NCI-H2227 treated with DMSO at 0.1 percent for 48 hours (cell line): ENCODE measurements at places on chromosomes 2 and 18.

DNA sequence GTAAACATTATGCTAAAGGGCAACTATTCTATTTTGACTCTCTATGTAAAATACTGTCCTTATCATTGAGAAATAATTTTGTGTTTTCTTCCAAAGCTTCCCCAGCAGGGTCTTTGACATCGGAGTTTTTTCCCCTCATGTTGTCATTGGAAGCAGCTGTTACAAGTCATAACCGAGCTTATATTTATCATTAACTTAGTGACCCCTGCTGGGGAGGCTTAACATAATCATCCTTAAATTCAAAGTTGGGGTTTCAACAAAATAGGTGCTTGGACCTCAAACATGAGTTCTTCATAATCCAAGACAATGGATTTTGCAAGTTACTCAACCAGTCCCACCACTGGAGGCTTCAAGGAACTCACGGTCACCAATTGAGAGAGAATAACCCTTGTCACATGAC lies 330.9 kb downstream of the DCC start:
- DNase-seq: no peak

DNA sequence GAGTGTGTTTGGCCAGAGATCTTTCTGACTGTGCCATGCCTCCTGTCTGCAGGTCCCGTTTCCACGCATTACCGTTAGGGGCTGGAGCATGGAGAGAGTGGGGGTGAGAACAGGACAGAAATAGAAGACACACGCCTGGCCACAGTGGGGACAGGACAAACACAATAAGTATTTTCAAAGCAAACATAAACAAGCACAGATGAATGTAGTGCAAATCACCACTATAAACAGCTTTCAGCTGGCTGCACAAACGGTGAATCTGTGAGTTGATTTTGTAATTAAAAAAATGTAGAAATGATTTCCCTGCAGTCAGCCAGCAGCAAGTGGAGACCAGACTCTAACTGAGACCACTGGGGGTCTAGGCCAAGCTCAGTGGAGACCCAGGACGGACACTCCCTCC lies 6.8 kb downstream of the KCNK3 start:
- no peak for DNase-seq

DNA sequence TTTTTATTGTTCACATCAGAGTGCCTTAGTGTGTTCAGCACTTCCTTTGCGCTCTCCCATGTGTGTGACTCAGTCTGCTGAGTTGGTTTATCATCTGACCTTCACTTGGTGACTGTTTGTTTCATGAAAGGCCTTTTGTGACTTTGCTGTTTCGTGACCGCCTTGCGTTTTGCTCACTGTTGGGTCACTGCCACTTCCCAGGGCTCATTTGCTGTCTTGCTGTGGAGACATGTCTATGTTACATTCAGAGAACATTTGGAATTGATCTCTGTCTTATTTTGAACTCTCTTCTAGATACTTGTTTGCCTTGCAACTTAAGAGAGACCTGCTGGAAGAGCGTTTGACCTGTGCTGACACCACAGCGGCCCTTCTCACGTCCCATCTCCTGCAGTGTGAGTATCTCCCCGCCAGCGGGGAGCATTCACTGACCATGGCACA lies 54.7 kb downstream of the FARP2 start:
- DNase-seq: no peak

- DNase-seq: no peak
Observed at GRCh38 chr18:23733895-23734294, 44.6 kb downstream of the LAMA3 start.

- DNase-seq: no peak
Observed at GRCh38 chr2:212900715-212901114, 250.7 kb downstream of the IKZF2 start.

DNA sequence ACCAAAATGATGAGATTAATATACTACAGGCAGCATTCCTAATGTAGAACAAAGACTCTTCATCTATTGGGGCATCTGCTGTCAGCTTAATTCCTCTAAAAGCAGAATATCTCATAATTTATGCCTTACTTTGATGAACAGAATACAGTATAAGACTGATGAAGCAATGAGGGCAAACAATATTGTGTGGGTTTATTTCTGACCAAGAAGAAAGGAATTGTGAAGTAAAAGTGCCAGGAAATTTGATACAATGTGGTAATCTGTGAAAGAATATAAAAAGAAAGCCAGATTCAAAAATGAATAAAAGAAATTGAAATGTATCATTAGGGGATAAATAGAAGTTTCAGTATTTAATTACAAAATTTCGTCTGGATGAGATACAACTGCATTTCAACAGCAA lies 78.8 kb upstream of the TTC21B start:
- DNase-seq: no peak

- DNase-seq: peak; percentile 53
Observed at GRCh38 chr18:13216092-13216582, 2.4 kb upstream of the LDLRAD4 start.

GRCh38 chr2:7633566-7634153 lies 716.4 kb downstream of the RNF144A start:
- DNase-seq: peak; percentile 19

GRCh38 chr2:98432145-98432544 lies 12.5 kb upstream of the INPP4A start:
- DNase-seq: no peak

DNA sequence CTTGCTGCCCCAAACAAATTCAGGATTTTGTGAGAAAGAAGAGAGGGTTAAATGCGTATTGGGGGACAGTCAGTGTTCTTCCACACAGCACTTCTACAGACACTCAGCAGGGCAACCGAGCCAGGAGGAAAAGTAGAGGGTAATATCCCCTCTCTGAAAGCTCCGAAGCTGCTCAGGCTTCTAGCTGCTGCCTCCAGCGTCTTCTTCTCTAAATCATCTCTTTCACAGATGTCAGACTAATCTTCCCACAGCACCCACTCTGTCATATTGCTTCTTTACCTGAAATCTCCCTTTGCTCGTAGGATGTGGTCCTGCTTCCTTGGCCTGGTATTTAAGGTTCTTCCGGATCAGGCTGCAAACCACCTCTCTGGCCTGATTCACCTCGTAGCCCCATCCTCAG lies 117.6 kb upstream of the HAAO start:
- DNase-seq: no peak

DNA sequence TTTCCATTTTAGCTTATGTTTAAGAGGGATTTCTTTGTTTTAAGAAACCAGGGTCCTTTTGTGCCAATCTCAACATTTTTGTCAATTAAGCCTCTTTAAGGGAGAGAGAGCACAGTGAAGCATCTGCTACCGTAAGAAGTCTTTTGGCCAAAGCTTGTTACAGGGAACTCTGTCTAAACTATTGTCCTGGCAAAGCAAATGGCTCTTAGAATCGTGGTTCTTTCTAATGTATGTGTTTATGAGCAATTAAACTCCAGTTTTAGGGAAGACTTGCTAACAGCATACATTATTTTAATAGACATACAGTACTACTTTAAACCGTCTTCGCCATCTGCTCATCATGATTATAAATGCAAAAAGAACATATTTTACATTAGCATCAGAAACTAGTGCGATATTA lies 202.1 kb downstream of the CDCA7 start:
- no peak for DNase-seq

DNA sequence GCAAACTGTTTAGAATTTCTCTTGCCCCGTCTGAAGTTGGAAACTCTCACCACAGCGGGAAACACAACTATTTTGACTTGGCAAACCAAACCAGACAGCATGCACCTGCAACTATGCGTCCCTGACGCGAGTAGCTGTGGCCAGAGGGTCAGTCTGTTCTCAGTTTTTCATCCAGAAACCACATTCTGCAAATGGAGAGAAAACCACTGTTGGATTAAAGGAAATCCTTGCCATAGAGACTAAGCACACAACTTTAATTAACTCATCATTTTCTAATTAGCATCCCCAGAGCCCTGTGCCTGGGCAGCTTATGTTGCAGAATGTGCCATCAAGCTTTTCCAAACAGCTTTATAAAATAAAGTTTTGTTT lies 415.7 kb upstream of the TCF4 start:
- no peak for DNase-seq

DNA sequence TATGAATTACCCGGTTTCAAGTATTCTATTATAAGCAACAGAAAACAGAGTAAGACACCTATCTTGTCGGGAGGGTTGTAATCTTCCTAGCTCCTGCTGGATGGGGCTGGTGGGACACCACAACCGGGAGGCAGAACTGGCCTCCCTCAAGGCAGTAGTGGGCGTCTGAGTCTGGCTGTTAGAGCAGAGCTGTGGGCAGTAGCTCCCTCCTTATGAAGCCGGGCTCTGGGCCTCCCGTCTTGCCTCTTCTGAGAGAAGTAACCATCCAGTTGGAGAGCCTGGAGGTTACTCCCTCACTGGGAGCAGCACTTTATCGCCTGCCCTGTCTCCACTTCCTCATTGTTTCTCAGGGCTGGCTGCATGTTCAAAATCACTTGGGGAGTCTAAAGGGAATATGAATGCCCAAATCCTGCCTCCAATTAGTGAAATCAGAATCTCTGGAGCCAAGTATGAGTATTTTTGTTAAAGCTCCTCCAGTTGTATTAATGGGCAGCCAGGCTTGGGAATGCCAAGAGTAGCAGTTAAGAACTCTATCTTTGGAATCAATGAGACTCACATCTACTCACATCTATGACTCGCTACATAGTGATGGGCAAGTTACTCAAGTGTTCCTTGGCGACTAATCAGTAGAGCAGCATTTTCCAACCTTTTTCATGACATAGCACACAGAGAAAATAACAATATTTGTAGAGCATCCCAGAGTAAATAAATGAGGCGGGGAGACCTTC lies 27.3 kb upstream of the NRP2 start:
- no peak for DNase-seq

- DNase-seq: peak; percentile 44
Observed at GRCh38 chr2:235106874-235107639, 155.2 kb downstream of the SH3BP4 start.

DNA sequence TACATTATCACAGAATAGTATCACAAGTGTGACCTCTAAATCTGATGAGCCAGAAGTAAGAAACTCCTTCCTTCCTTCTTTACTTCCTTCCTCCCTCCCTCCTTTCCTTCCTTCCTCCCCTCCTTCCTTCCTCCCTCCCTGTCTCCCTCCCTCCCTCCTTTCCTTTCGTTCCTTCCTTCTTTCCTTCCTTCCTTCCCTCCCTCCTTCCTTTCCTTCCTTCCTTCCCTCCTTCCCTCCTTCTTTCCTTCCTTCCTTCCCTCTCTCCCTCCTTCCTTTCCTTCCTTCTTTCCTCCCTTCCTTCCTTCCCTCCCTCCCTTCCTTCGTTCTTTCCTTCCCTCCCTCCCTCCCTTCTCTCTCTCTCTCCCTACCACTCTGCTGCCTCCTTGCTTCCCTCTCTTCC lies 359.2 kb downstream of the OSR1 start:
- no peak for DNase-seq

GRCh38 chr2:42804338-42804737 lies 12.0 kb upstream of the HAAO start:
- DNase-seq: no peak

- DNase-seq: peak; percentile 59
Observed at GRCh38 chr2:101696272-101697123, 1.0 kb upstream of the MAP4K4 start.

DNA sequence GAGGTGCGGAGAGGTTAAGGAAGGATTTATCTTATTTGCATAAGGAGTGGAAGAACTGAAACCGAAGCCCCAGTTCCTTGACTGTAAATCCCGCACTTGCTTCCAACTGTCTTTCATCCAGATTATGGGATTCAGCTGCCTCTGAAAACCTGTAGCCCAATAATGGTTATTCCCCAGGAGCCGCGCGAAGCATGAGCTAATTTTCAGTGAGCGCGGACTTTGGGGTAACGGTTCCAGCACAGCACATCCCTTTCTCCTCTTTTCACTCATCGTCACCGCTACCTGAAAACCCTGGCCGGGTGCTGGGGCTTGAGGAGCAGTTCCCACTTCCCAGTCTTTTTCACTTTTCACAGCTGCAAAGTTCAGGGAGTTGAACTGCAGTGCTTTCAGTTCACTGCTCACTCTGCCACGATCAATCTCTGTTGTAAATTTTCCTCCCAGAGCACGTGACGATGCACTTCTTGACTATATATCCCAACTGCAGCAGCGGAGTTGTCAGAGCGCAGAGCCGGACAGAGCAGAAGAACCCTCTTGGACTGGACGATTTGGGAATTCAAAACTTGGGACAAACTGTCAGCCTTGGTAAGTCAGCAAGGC lies at the start of gene KCNE4:
KCNE4 (plus strand) TSS at position 498 of the 597 bp plus-strand sequence. CDS start 641 bp downstream, outside the sequence.
- DNase-seq: peak; percentile 67

- DNase-seq: no peak
Observed at GRCh38 chr2:70828914-70829824, 6.4 kb downstream of the CD207 start.

DNA sequence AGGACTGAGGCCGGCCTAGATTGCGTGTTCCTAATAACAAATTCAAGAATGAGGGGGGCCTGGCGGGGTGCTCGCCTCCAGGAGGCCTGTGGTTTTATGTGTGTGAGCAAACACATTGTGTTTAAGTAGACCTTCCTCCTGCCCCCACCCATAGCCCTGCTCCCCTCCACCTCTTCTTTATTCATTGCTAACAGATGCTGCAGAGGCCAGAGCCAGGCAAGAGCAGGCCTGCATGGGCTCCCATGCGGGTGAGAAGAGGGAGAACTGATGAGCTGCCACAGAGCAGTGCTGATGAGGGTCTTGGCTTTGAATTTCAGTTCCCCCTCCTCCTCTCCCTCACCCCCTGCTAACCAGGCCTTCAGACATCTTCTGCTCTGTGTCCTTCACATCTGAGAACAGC lies 154.6 kb downstream of the OSR1 start:
- no peak for DNase-seq

DNA sequence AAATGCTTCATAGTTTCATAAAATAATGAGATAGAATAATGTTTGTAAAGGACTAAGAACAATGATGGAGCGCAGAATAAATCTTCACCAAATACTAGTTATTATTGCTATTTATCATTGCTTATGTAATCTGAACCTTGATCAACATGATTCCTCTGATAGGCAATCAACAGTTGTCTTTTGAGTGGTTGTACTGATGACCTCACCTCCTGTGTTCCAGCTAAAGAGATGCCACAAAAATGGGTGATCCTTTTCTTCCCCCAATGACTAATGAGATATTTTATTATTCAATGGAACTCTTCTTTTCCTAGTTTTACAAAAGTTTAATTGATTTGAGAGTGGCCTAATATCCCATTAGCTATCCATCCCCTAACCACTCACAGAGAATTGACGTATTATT lies 784.0 kb upstream of the FSHR start:
- no peak for DNase-seq

DNA sequence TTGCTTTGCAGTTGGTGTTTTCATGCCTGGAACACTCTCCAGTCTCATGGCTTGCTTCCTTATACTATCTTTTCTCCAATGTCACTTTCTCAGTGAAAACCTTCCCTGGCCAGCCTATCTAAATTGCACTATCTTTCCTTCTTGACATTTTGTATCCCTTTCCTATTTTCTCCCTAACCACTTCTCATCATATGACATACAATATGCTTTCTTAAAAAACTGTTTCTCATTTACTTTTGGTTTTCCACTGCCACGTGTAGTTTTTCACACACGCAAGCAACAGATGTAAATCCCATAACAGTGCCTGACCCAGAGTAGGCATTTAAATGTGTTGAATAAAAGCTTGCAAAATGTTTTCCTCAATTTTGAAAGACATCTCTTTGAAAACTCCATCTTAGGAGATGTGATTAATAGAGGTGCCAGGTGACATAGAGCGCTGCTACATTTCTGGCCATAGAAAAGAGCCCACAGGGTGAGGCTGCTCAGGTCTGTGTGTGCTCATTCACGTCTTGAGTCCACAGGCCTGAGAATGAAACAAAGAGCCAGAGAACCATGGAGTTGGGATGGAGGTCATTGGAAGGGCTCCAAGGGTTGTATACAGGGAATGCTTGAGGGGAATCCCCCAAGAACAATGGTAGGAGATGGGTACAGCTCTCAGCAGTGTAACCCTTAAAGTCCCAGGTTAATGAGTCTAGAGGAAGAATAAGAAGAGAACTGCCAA lies 12.7 kb downstream of the ZNF24 start:
- no peak for DNase-seq

- DNase-seq: no peak
Observed at GRCh38 chr2:217897091-217897715, 105.6 kb downstream of the TNS1 start.
